ENCODE measurements at places on chromosomes 2 and 18. TPM values are rescaled to one million over a fixed set of nuclear protein-coding genes. Genes with fewer than 3 reads are reported as not detected.

- peak; percentile 13 for DNase-seq
These were observed 95.8 kb upstream of the TEX51 start for GRCh38 chr2:126802774-126803433.

Gene ALK
- 0.16 TPM for polyA plus RNA-seq

- no peak for DNase-seq
These were observed 11.2 kb downstream of the FAP start for GRCh38 chr2:162232027-162232426.

- DNase-seq: no peak
These were observed 1.2 kb upstream of the ATF2 start for GRCh38 chr2:175169191-175169590.

DNA sequence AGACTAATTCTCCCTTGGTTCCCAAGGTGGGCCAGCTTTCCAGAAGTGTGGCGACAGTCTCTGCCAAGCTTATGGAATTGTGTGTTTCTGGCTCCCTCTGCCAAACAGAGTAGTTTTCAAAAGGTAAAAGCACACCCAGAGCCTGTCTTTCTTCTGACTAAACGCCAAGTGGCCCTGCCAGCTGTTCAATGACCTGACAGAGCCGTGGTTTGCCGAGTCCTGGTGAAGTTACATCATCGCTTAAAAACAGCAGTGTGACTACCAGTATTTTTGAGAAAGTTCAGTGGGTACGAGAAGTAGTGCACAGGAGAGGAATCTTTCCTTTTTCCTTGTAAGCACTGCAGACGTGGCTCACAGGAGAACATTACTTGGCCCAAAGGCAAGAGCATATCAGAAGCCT, 1.9 kb downstream of the PER2 start:
- DNase-seq: peak; percentile 21

DNA sequence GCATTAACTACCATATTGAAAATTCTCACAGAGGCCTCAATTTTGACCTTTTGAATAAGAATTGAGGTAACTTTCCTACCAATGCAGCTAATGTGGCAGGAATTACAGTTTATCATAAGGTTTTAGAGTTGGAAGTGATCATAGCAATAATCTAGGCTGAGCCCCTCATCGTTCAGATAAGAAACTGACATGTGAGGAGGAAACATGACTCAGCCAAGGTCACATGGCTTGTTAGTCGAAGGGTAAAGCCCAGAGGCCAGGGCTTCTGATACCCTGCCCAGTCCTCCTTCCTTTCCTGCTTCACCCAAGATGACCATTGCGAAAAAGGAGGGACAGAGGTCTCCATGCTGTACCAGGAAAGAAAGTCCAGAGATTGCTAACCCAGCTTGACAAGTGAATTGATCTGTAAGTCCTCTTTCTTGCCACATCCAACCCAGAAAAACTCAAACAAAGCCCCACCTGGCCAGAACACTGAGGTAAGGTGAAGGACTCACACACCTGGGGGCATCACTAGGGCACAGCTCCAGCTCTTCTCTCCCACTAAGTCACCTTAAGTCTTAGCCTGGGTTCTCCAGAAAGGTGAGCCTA, 174.8 kb downstream of the EN1 start:
- DNase-seq: no peak

DNA sequence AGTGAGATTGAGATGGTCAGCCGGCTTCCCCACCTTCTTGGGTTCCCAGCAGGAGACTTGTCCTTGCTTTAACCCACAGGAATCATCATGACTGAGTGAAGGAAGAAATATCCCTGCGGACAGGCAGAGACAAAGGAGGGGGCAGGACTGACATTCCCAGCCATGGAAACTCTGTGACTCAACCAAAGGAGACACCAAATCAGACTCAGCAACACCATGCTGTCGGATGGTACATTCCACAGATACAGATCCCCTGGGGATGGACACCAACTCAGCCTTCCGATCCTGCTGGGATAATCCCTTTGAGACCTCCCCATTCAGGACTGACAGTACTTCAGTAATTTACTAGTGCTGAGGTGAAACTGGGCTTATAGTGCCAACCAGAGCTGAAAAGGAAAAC, 518.3 kb downstream of the XIRP2 start:
- no peak for DNase-seq

Gene PLA2R1
- polyA plus RNA-seq: 3.5 TPM

DNA sequence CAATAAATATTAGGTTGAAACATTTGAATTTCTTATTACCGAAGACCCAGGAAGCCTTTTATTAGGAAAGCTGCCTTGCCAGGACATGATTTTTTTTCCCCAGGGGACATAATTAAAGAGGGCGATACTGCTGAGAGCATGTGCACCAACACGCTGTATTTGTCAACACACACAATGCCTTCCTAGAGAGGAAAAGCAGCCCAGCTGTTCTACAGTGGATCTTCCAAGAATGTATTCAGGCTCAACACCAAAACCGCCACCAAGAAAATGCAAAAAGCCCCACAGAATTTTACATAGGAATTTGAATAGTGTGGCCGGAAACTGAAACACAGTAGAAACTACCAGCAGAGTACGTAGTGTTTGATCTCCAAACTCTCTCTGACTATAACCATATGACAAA, 320.4 kb downstream of the DLGAP1 start:
- DNase-seq: no peak

Measured in right lung (tissue), 10 donors.